D341Med (cell line): ENCODE measurements at places on chromosomes 2 and 18.

- DNase-seq = no peak
Measured at GRCh38 chr2:75807992-75808391, 97.3 kb upstream of the GCFC2 start.

- DNase-seq = no peak
Measured at GRCh38 chr2:47109007-47109375, 46.1 kb downstream of the STPG4 start.

GRCh38 chr18:48821251-48821590, 129.5 kb downstream of the SMAD7 start:
- no peak for DNase-seq

GRCh38 chr2:74019516-74019915, 34.8 kb downstream of the TET3 start:
- no peak for DNase-seq

GRCh38 chr2:203819434-203820133, 48.0 kb upstream of the CTLA4 start:
- no peak for DNase-seq

DNA sequence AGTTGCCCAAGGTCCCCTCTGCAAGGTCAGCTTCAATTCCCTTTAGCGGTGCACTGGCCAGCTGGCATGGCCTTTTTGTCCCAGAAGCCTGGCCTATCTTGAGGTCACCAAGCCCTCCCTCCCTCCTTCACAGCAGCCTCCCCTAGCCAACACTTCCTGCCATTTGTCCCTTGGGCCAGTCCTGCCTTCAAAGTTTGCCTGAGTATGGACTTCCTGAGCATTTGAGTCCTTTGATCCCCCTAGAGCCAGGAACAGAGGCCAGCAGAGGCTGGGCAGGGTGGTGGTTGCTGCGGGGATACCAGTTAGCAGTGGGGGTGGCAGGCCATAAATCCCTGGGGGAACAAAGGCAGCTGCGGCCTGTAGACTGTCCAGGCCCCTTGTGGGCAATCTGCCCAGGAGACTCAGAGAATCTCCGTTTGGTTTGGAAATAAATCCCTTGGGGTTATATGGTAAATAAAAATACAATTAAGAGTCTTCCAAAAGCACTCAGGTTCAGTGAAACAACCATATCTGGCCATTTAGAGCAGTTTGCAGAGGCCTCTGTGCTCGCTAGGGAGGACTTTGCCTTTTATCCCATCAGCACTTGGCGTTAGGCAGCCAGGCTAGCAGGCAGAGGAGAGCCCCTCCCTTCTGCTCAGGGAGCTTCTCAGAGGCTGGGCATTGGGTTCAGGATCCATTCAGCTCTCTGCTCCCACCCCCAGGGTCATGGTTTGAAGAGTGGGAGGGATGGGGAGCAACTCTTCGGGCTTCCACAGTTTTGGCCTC, 3.1 kb upstream of the HES6 start:
- DNase-seq = peak; percentile 53

- no peak for DNase-seq
Measured at GRCh38 chr2:219510512-219511135, 3.7 kb upstream of the ASIC4 start.

- no peak for DNase-seq
Measured at GRCh38 chr2:54013996-54014395, 43.2 kb upstream of the PSME4 start.

- no peak for DNase-seq
Measured at GRCh38 chr2:120398051-120398995, 52.4 kb downstream of the INHBB start.
